ENCODE measurements at places on chromosomes 11 and 22. TPM values are rescaled to one million over a fixed set of nuclear protein-coding genes. Genes with fewer than 3 reads are reported as not detected.

DNA sequence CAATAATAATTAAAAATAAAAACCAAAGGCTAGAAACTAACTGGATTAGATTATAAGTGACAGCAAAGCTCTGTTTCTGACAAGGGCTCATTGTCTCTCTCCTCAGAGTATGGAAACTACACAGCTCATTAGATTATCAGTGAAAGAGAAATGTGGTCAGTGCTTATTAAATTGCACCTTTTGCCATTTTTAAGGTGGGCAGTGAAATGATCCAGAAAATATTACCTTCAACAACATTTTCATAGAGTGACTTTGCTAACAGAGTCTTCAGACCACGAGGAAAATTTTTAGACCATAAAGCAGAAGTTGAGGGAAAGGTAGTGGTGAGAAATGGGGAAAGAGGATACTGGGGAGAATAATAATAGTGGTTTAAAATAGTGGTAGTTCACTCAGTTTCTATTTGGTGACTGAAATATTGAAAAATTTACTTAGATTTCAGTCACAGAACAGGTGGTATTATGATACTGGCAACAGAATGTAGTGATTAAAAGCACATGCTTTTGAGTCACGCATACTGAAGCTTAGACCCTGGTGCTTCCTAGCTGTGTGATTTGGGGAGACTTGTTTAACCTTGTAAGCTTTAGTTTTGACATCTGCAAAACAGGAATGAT, 684.0 kb upstream of the CCDC90B start:
- no peak for DNase-seq

- DNase-seq, result no peak
Observed at GRCh38 chr11:134049303-134049702, 19.6 kb upstream of the JAM3 start.

DNA sequence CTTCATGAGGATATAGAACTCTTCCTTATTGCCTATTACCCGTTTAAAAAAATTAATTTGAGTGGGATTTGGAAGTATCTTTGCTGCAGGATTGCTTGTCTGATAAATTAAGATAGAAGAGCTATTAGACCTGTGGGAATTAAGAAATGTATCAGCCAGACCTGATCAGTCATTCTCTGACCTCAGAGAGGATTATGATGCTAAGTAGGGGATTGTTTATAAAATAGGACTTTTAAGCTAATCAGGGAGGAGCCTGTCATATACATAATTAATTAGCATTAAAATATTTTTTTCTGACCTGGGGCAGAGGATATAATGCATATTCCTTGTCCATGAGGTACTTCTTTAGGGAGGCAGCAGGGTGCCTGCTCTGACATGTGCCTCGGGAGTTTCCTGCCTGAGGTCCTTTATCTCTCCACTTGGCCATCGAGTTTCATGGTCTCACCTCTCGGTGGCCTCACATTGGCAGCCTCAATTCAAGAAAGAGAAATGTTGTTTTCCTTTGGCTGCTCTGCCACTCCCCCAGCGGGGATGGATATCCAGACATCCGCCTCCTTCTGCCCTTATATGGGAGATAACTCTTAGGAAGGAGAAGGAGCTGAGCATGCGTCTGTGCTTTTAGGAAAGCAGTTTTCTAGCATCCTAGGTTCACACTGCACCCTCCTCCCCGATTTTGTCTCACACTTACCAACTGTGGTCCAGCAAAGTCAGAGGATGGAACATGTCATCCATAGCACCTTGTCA, 41.1 kb downstream of the DIXDC1 start:
- DNase-seq, result no peak

The TPBGL gene
- polyA plus RNA-seq, result 0.13 TPM

The OR56B4 gene
- polyA plus RNA-seq, result 0.22 TPM

The FAM180B gene
- 0.34 TPM for polyA plus RNA-seq

The LDHAL6A gene
- 0.42 TPM for polyA plus RNA-seq

GRCh38 chr11:2584812-2585565, 114.8 kb downstream of the KCNQ1OT1 start:
- no peak for DNase-seq

- no peak for DNase-seq
Observed at GRCh38 chr11:119461229-119461963, 38.4 kb upstream of the THY1 start.

DNA sequence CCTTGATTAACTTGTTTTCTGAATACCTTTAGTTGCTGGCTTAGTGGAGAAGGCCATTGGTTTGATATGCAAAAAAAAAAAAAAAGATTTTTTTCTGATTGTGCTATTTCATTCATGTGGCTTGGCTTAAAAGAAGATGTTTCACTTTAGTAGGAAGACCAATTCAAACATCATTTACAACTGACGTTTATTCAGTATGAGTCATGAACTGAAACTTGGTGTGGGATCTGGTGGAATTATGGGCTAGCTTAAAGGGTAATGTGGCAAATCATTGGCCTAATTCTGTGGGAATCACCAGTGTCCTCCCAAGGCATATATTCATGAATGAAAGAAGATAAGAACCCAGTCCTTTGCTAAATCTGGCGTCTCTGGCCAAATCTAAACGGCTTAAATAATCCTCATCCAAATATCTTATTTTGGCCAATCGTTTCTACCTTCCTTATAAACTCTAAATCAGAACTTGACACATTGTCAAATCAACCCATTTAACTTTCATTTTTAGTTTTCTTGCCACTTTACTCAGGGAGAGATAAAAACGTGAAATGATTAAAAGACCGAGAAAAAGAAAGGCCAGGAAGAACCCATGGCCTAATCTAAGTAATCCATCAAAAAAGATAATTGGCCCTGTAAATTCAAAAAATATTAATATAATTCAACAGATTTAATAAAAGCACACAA, 77.0 kb downstream of the DDIAS start:
- DNase-seq, result no peak

DNA sequence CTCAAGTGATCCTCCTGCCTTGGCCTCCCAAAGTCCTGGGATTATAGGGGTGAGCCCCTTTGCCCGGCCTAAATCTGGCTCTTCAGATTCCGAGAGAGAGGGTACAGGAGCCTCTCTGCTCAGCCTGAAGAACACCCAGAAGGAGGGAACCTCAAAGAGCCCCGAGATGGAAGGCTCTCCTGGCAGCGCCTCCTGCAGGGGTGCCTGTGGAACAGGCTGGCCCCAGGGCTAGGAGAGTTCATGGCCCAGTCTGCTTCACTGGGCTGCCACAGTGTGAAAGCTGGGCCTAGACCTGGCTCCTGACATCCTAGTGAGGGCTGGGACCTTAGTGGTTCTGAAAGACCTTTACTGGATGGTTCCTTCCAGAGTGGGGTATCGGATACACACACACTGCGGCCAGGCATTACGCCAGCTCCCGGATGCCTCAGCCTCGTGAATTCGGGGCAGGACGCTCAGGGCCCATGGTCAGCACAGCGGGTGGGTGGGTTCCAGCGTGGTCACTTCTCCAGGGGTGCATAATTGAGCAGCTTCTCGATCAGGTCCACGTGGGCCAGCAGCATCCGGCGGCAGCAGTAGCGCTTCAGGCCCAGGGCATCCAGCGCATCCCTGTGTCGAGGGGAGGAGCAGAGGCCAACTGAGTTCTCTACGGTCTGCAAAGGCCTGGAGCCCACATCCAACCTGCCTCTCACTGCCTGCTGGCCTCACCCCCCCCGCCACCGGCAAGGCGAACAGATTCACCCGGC, 2.3 kb downstream of the POLR2L start:
- DNase-seq, result no peak

The NUCB2 gene
- 89.6 TPM for polyA plus RNA-seq

- no peak for DNase-seq
Observed at GRCh38 chr11:124193221-124194010, 10.3 kb downstream of the OR10D3 start.

The FLRT1 gene
- polyA plus RNA-seq, result 2.1 TPM

The SHANK2 gene
- polyA plus RNA-seq, result 4.5 TPM

The ASPHD2 gene
- polyA plus RNA-seq, result 4.1 TPM

GRCh38 chr11:794766-795633, 3.1 kb downstream of the SLC25A22 start:
- no peak for DNase-seq

The TIMP3 gene
- 166 TPM for polyA plus RNA-seq

DNA sequence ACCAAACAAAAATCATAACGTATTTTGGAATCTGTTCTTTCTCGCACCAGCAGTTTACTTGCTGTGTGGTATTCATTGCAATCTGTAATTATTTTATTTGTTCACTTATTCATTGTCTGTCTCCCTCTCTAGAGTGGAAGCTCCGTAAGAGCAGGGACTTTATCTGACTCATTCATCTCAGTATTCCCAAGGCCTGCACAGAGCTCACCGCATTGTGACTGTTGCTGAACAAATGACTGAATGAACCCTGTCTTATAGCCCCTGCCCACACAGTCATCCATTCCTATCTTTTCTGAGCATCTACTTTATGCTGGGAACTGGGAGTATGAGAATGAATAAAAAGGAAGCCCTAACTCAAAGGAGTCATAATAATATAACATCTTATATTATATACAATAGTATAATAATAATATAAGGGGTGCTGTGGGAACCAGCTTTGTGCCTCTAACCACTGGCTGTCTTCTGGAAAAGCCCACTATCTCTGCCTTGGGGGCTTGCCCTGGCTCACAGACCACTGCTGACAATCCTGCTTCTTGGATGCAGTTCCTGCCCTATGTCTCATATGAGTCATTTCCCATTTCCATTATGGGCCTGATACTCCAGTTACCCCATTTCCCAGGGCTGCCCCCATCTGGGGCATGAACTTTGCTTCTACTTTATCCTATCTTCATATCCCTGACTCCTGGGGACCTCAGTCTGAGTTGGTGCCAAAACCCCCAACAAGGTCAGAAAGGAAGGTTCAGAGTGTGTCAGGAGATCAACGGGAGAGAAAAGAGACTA, 11.0 kb downstream of the XRRA1 start:
- no peak for DNase-seq

- no peak for DNase-seq
Observed at GRCh38 chr22:44338177-44338810, 25.5 kb upstream of the SHISAL1 start.

DNA sequence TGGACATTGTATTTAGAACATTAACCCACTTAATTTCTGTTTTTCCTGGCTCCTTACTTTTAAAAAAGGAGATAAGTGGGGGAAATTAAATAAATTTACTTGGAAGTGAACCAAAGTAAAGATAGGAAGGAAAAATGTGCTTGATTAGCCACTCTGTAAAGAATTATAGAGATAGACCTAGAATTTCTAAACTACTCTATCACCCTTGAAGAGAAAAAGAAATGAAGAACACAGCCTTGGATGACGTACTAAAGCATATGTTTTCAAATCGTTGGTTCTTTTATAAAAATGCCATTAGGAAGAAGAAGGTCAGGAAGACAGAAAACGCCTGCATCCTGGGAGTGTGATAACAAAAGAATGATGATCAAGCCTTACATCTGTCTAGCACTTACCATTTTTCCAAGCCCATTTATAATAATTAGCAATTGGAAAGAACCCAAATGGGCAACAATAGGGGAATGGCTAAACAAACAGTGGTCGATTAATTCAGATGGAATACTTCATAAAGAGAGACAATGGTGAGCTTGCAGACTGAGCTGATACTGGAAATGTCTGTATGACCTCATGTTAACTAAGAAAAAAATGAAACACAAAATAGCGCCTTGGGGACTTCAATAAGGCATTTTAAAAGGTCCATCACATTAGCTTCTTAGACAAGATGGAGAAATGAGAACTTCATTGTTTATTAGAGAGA, 81.0 kb upstream of the LRRC55 start:
- DNase-seq, result peak; percentile 16

The OR52E8 gene
- not detected for polyA plus RNA-seq

The PHLDA2 gene
- 3.9 TPM for polyA plus RNA-seq

DNA sequence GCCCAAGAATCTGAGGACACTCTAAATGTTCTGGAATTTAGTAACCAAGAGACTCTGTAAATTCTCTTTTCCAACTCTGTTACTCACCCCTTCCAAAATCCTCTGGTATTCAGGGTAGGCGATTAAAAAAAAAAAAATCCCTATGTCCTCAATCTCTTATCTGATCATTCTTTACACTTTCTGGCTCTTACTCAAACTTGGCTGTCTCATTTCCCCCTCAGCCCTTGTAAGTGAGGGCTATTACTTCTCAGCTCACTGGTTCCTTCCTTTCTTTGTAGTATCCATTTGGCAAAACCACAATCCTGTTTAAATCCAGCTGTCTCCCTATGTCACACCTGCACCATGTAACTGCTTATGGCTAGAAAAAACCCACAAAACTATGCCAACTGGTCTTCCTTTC, 12.7 kb upstream of the MSANTD2 start:
- no peak for DNase-seq

DNA sequence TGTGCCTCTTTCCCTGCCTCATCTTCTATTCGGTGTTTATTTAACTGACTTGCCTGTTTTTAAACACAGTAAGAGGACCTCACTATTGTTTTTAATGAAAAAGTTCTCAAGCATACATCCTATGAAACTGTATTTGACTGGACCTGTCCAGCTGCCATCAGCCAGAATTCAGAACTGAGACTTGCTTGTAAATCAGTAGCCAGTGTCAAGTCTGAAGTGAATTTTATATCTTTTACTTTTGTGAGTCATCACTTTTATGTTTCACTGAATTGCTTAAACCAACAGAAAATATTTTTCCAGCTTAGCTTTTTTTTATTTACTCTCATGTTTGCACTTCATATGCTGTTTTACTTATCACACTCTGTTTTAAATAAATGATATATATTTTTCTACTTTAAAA, 88.3 kb downstream of the LUZP2 start:
- no peak for DNase-seq

DNA sequence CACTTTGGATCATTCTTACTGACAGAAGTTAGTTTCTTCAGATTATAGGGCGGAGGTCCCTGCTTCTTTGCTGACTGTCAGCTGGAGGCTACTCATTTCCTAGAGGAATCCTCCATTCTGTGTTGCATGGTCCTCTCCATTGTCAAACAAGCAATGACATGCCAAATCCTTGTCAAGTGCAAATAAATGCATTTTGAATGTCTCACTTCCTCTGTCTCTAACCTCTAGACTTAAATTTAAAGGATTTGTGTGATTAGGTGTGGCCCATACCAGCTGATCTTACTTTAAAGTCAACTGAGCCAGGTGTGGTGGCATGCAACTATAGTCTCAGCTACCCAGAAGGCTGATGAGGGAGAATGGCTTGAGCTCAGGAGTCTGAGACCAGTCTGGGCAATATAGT, 458.4 kb upstream of the CCDC179 start:
- DNase-seq, result no peak

DNA sequence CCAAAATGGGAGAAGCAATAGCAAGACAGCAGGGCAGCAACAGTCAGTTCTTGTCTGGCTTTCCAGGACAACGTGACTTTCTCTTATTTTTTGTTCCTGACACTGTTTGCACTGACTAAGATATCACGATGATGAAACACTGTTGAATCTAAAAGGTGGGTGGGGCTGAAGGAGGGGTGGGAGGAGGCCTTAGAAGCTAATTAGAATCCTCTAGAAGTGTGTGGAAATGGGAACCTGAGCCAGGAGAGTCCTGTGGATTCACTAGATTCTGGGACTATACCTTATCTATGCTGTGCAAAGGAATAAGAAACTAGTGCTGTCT, 300.3 kb downstream of the ST3GAL4 start:
- DNase-seq, result no peak

All from left renal pelvis (tissue), 4 donors.